SK-N-SH (cell line): ENCODE measurements at places on chromosomes 2 and 18. TPM values are rescaled to one million over a fixed set of nuclear protein-coding genes. Genes with fewer than 3 reads are reported as not detected.

GDF7 gene
- 0.02 and 0.03 TPM in 2 replicates for polyA plus RNA-seq

SERPINB10 gene
- 0.10 and 0.15 TPM in 2 replicates for polyA plus RNA-seq

CIB4 gene
- not detected in 2 replicates for polyA plus RNA-seq

MC5R gene
- not detected in 2 replicates for polyA plus RNA-seq

TTC27 gene
- 14.4 and 18.8 TPM in 2 replicates for polyA plus RNA-seq

UGT1A4 gene
- polyA plus RNA-seq, result not detected in 2 replicates

TEKT4 gene
- polyA plus RNA-seq, result not detected in 2 replicates
